ENCODE measurements at places on chromosomes 5 and 9.

GRCh38 chr9:114478459-114478858, 26.8 kb downstream of the WHRN start:
- DNase-seq = no peak

GRCh38 chr5:150758203-150758530, 650 bp downstream of the DCTN4 start:
- DNase-seq = no peak

DNA sequence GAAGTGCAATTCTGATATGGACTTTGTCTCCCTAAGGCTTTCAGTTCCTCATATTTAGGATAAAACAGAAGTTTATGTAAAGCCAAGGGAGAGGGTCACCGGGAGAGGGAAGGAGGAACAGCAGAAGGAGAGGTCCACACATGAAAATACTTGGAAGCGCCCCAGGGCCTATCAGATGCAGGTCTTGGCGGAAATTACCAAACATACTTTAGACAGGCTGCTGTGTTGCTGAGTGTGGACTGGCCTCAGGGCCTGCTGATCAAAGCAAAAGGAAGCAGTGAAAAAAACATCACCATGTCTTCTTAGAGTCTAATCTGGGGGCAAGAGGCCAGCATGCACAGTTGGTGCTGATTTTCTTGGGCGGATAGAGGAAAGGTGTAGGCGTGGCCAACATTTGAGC, 14.1 kb upstream of the NTRK2 start:
- no peak for DNase-seq

- no peak for DNase-seq
These were observed 21.4 kb downstream of the WDR70 start for GRCh38 chr5:37400501-37400900.

DNA sequence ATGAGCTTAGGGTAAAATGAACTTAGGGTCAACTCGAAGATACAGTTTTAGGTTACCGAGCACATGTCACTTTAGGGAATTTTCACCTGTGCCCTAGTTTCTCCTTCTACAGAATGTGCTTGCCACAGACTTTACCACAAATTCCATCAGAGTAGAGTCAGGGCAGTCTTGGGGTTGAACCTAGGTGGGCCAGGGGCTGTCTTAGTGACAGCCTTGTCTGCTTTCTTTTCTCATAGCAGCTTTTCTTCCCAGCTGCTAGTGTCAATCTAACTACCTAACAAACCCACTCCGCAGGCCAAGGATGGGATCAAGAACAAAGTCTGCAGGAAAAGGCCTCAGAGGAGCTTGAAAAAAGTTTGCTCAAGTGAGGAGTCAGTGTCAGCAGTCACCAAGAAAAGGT, 458.1 kb upstream of the CDH18 start:
- no peak for DNase-seq

DNA sequence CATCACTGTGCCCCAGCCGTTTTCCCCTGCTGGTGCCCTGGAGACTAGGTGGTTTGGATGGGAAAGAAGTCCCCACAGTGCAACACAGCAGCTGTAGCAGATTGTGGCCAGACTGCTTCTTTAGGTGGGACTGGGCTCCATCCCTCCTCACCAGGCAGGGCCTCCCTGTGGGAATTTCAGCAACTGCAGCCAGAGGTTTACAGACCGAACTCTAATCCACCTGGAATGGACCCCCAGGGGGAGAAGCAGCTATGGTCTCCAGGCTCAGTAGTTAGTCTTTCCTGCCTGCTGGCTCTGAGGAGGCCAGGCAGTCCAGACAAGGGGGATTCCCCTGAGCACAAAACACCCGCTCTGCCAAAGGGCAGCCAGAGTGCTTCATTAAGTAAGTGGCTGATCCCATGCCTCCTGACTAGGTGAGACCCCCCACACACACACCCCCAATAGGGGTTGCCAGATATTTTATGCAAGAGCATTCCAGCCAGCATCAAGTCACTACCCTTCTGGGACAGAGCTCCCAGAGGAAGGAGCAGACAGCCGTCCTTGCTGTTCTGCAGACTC, 188.9 kb downstream of the SGCD start:
- no peak for DNase-seq

GRCh38 chr9:89814340-89815040, 209.7 kb downstream of the GADD45G start:
- DNase-seq = no peak

DNA sequence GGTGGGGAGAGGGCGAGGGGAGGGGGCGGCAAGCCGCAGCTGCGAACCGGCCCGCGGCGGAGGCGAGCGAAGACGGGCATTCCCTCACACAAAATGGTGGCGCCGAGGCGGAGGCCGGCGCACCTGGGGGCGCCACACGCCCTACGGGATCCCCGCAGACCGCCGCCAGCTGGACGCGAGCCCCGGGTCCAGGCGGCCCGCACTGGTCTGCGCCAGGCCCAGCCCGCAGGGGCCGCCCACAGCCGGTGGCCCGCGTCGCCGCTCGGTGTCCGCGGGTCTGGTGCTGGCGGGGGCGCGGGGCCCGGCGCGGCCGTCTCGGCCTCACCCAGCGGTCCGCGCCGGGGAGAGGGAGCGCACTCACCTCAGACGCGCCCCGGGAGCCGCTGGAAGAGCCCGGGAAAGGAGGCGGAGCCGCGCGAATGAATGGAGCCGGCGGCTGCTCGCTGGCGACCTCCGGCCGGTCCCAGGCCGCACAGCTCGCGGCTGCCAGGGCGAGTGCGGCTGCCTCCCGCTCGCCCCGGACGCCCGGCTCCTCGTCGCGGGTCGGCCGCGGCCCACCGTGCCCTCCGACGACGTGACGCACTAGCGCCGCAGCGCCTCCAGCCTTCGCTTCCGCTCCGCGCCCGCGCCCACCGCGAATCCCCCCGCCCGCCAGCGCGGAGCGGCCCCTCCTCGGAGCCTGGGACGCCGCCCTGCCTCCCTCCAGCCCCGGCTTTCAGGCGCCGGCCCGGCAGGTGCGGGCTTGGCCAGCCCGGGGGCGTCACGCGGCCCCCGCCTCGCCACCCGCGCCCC, at the start of gene FAM169A:
Gene FAM169A (minus strand): TSS at position 584 of the 792 bp plus-strand sequence. CDS start 24,711 bp downstream, outside the sequence.
- DNase-seq = peak; percentile 56

DNA sequence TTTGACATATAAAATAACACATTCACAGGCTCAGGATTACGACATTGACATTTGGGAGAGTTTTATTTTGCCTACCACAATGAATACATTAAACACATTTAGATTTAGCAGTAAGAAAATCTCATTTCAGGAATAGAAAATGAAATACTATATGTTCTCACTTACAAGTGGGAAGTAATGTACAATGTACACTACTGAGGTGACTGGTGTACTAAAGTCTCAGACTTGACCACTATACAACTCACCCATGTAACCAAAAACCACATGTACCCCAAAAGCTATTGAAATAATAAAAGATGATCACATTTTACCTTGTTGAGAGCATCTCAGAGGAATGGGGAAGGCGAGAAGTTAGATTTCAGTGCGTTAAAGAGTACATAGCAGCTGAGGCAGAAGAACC, 1202.4 kb upstream of the SEMA6A start:
- DNase-seq = no peak

DNA sequence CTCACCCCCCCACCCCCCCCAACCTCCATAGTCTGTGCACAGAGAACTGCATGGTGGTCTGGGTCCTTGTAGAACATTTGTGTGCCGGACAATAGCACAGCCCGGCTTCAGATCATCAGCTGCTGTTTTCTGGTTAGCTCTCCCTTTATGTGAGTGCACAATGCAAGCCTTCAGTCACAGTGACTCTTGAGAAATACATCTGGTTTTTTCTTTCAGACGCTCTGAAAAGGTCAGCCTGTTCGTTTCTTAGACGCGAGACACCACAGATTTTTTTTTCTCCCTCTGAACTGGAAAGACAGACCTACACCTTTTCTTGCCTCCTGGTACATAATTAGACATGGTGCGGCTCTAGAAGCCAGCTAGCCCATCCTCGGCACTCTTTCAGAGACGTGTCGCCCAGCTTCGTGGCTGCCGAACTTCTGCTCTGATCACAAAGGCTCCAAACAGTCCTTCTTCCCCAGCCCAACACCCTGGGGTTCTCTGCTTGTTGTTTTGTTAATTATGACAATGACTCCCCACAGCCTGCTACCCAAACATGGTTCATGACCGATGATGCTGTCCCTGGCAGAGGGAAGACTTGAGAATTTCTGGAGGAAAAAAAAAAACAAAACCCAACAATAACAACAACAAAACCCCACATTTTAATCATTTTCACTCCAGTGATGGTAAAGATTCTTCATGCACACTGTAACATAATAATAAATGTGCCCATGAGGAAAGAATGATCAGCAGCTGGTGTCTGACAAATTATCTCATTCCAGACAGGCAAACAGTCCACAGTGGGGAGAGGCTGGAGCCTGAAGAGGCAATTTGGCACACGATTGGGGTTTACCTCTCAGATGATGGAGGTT, 241.4 kb upstream of the ZNF462 start:
- peak; percentile 56 for DNase-seq

- DNase-seq = no peak
These were observed 267.1 kb upstream of the WWC1 start for GRCh38 chr5:168024306-168024705.

- DNase-seq = no peak
These were observed 541.1 kb downstream of the DNAH5 start for GRCh38 chr5:13403351-13403750.

GRCh38 chr9:99266255-99267023, 44.4 kb downstream of the SEC61B start:
- DNase-seq = peak; percentile 84
